ENCODE measurements at places on chromosomes 7 and 10.

GRCh38 chr7:113128031-113128430, 9.7 kb upstream of the SMIM30 start:
- no peak for DNase-seq

DNA sequence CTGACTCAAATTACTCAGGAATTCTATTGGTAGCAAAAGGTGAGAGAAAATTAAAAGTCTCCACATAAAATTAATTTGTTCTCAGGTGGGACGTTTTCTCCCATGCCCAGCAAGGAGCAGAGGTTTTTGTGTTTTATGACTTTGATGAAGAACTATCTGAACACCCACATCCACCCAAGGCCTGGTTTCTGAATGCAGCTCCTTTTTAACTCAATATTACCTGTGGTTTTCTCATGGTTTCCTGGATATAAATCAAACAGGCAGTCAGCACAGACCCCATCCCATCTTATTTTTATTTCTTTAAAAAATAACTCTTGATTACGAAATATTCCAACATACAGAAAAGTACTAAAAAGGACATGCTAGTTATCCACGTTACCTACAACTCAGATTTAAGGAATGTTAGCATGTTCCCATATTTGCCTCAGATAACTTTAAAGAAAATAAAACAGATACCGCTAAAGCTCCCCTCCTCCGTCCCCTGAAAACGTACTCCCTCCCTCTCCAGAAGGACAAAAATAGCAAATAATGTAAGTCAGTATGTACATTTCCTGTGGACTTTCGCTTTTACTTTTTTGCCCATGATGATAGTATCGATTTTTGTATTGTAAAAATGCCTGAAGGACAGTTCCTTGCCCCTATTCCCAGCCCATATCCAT, 43.4 kb downstream of the GLI3 start:
- no peak for DNase-seq

DNA sequence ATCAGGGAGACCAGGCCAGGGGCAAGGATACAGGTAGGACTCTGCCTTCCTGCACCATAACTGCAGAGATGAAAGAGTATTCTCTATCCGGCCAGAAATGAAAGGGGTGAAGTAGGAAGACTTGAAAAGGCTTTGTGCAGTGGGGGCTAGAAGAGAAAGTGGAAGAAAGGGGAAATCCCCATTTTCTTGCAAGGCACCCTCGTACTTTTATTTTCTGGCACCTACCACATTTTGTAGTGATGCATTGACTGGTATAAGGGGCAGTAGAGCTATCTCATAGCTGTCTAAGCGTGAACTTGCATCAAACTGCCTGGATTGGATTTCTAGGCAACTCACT, 752 bp upstream of the CAMK2G start:
- no peak for DNase-seq

- no peak for DNase-seq
Measured at GRCh38 chr7:130417213-130417612, 23.6 kb downstream of the CEP41 start.

DNA sequence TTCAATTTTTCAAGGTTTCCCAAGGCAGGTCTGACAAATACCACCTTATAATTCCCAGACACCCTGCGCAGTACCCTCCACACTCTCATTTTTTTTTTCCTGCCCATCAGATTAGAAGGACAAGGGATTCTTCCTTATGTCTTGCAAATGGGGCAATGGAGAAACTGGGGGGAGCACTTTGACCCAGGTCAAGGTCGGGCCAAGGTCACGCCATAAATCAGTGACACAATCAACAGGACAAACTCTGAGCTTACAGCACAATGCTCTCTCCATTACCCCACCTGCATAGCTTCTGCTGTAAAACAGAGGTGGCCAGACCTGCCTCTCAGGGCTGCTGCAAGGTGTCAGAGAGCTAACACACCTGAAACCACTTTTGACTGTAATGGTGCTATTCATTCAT, 254.4 kb upstream of the ZMIZ1 start:
- no peak for DNase-seq

DNA sequence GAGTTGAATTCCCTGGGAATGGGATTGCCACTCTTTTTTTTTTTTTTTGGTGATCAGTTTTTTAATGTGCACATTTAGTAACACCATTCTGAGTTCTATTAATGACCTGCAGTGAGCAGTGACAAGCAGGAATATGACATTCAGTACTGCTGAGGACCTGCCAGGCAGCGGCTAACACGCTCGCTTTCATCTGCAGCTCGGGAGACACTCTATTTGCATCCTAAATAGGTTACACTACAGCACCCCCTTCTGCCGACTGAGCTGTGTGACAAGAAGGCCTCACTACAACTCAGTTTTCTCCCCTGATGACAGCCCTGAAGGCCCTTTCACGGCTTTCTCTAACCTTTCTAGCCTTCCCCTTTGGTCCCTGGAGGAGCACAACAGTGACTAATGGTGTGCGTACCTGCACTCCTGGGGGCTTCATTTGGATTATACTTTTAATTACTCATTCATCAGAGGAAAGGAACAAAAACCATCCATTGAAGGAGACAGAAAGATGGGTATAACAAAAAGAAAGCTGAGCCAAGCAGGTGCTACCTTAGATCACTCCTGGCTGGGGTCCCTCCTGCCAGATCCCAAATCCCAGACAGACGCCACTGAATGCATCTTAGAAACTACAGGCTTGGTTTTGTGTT, 872.4 kb downstream of the LRMDA start:
- DNase-seq = no peak

DNA sequence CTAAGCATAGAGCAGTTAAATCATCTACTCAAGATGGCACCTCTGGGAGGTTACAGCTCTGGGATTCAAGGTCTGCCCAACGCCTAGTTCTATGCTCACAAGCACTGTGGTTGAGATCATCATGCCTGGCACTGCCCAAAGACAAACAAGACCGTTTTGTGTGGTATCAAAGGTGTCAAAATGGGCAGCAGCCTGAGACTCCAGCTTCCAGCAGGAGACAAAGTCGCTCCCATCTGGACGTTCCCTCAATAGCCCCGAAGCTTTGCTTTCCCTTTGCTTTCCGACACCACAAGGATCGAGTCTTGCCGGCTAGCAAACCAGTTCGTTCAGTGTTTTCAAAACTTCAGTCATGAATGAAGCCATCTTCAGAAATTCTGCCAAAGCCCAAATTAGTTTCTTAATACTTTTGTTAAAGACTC, 5.1 kb downstream of the HABP2 start:
- no peak for DNase-seq
